ENCODE measurements at places on chromosomes 5 and 9.

- DNase-seq, result no peak
Measured at GRCh38 chr9:16210440-16210839, 657.6 kb downstream of the CCDC171 start.

- no peak for DNase-seq
Measured at GRCh38 chr5:88715503-88715902, 167.5 kb downstream of the MEF2C start.

GRCh38 chr5:35709688-35710087, 92.0 kb downstream of the SPEF2 start:
- no peak for DNase-seq

- no peak for DNase-seq
Measured at GRCh38 chr9:81564632-81565031, 124.7 kb downstream of the TLE1 start.

- no peak for DNase-seq
Measured at GRCh38 chr5:112367400-112367799, 51.7 kb downstream of the EPB41L4A start.

DNA sequence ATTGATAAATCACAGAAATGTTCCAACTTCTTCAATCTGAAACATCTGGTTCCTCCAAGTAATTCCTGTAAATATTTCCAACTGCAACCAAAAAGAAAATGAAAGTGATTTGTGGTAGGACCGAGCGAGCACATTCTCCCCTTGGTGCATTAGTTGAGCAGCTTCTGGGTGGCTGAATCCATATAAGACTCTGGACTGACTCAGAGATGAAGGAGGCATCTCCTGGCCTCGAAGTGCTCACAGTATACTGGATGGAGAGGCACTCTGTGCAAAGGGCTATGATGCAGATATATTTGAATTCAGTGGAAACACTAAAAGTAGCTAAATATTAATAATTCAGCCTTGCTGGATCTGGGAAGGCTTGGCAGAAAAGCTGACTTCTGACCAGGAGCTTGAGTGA, 265.0 kb downstream of the MARCHF11 start:
- no peak for DNase-seq

DNA sequence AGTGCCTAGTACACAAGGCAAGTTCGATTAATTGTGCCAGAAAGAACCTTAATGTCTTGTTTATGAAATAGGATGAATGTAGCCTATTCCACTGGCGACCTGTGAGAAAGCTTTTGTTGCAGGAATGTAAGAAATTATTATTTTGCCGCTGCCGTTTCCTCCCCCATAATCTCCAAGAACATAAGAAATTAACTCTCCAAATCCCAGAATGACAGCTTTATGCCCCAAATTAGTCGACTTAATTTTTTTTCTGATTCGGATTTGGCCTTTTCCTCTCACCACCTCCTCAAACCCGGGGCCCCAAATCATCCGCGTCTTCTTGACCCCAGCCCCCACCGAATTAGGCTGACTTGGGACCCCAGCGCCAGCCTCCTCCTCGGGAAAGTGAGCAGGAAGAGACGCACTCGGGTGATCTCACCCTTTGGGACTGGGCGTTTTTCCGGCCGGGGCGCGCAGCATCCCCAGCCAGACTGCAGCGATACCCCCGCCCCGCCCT, 682 bp upstream of the SPTAN1 start:
- DNase-seq, result peak; percentile 2

- DNase-seq, result no peak
Measured at GRCh38 chr5:68875351-68875750, 218.5 kb upstream of the SLC30A5 start.

- DNase-seq, result no peak
Measured at GRCh38 chr5:146880966-146881365, 2.4 kb upstream of the PPP2R2B start.

- peak; percentile 74 for DNase-seq
Measured at GRCh38 chr9:96660692-96661248, 5.7 kb upstream of the PRXL2C start.

GRCh38 chr9:93598647-93599241, 22.4 kb downstream of the PHF2 start:
- no peak for DNase-seq

Data from kidney tubule cell (primary cell).